Activated CD4-positive, CD25-positive, alpha-beta regulatory T cell treated with anti-CD3 and anti-CD28 coated beads, Interleukin-2, amount 50 U/mL, for 24 hours (primary cell): ENCODE measurements at places on chromosomes 1 and 21.

- no peak for ATAC-seq
Observed at GRCh38 chr1:193408782-193409293, 222.4 kb upstream of the B3GALT2 start.

DNA sequence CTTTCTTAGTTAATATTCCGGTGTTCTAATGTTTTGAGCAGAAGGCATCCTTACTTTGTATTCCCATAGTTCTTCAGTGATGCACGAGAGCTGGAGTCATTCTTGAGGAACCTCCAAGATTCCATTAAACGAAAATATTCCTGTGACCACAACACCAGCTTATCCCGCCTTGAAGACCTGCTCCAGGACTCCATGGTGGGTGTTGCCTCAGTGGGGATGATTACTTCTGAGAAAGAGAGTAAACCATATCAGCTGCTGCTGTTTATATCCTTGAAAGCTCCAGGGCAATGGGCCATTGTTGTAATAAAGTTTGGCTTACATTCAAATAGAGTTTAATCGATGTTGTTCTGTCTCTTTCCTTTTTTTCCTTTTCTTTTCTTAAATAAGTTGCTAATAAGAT is 93.1 kb downstream of the MACF1 start:
- no peak for ATAC-seq

DNA sequence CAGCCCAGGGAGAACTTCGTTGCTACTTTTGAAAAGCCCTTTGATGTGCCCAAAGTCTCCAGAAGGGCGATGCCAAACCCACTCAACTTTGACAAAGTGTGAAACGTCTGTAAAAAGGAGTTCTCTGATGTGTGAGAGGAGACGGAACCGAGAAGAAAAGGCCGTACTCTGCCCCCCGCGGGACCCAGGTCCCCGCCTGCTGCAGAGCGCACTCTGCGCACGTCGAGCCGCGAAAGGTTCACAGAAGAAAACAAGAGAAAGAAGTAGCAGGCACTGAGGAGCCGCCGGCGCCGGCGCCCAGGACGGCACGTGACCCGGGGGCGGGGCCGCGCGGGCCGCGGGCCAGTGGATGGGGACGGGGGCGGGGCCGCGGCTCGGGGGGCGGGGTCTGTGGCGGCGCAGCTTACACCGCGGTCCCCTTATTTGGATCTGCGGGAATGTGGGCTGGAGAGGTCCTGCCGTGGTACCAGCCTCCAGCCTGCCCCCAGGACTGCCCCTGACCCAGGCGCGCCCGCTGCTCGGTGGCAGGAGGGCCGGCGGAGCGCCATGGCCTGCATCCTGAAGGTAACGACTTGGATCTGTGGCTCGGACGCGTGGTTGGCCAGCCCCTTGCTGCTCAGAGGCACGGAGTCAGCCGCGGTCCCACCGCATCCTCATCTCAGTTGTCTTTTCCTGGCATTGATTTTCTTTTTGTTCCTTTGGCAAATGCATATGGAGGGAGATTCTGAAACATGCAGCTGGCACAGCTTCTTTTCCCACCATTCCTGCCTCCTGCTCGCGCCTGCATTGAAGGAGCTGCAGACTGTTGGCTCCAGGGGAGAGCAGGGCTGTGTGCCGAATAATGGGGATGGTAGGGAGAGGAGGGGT is at the start of gene ST6GALNAC3:
TSS of gene ST6GALNAC3 (plus strand) at position 426 of the 867 bp plus-strand sequence.
- peak; percentile 91 for ATAC-seq

- ATAC-seq, result no peak
Observed at GRCh38 chr1:58773406-58773840, 10.4 kb downstream of the JUN start.

DNA sequence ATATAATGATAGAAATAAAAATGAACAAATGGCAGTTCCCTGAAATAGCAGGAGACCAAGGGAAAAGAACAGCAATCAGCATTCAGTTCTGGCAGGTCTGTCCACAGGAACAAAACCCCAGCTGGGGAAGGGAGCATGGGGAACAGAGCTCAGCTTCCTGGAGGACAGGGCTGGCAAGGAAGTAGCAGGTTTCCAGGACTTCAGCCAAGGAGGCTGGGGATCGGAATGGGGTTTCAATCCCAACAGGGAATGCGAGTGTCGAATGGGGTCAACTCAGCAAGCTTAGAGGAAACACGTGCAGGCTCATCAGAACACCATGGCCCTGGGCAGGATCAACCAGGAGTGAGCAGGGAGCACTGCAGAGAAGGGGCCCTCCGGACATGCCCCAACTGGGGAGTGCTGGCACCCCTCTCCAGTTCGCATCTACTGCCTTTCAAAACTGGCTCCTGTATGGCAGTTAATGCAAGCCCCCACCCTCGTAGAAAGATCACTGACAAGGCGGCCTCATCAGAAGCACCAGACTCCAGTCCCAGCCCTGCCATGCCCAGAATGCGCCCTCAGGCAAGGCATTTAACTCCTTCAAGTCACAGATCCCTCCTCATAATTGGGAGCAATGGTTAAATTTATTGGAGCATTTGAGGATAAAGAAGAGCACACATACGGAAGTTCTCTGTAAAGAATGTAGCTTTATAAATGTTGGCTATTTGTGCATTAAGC is 72.4 kb downstream of the SEC16B start:
- ATAC-seq, result no peak

- no peak for ATAC-seq
Observed at GRCh38 chr1:218656301-218657037, 311.3 kb downstream of the TGFB2 start.

DNA sequence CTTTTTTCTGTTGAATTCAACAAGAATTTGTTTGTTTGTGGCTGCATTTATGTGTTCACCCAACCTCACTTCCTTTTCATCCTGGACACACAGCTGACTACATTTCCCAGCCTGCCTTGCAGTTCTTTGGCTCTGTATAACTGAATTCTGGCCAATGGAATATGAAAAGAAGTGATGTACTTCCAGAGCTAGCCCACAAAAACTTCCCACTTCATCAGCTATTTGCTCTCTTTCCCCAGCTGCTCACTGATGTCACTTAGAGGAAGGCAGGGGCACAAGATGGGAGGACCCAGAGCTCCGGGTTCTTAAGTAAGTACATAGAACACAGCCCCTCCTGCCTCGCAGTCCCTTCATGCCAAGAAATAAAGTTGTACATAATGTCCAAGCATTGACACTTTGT is 235.0 kb upstream of the FGGY start:
- ATAC-seq, result no peak

DNA sequence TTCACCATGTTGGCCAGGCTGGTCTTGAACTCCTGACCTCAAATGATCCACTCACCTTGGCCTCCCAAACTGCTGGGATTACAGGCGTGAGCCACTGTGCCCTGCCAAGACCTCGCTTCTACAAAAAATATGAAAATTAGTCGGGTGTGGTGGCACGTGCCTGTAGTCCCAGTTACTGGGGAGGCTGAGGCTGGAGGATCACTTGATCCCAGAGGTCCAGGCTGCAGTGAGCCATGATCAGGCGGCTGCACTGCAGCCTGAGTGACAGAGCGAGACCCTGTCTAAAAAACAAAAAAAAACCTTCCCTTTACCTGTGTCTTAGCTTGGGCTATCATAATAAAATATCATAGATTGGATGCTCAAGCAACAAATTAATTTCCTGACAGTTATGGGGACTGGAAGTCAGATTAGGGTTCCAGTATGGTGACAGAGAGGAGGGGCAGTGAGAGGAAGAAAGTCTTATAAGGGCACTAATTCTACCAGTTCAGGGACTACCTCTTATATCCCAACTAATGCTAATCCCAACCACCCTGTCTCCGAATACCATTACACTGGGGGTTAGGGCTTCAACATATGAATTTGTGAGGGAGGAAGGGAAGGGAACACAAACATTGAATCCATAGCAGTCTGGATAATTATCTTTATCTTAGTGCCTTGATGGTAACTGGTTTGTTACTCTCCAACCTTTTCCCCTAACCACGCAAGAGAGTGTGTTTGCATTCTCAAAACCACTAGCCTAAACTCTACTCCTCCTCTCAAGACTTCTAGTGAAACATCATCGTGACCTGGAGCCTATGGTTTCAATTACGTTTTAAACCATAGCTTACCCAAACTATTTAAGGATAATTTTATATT is 1.0 kb upstream of the NAXE start:
- ATAC-seq, result no peak

GRCh38 chr21:42238185-42238934 is 19.4 kb downstream of the ABCG1 start:
- ATAC-seq, result peak; percentile 35

- no peak for ATAC-seq
Observed at GRCh38 chr1:29381426-29381825, 145.1 kb downstream of the PTPRU start.

GRCh38 chr1:7558481-7558880 is 212.6 kb upstream of the VAMP3 start:
- ATAC-seq, result no peak

DNA sequence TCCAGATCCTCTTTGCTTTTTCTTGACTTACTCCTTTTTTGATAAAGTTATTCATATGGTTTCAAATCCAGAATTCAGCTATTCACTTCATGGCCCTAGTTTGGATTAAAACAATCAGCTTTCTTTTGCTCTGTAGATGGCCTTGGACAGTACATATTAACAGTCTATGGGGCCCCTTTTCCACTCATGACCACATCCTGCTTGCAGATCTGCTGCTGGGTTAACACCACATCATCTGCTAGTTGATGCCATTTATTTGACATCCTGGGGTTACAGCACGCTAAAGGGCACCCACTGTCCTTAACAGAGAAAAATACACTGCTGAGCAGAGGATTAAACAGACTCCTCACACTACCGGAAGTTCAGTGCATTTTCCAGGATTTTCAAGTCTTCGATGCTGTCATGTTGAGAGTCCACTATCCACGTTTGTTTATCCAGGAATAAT is 941 bp upstream of the IFI16 start:
- ATAC-seq, result peak; percentile 56

- no peak for ATAC-seq
Observed at GRCh38 chr1:98926597-98926996, 78.1 kb downstream of the PLPPR5 start.

- ATAC-seq, result no peak
Observed at GRCh38 chr21:46284733-46285132, 678 bp downstream of the MCM3AP start.

DNA sequence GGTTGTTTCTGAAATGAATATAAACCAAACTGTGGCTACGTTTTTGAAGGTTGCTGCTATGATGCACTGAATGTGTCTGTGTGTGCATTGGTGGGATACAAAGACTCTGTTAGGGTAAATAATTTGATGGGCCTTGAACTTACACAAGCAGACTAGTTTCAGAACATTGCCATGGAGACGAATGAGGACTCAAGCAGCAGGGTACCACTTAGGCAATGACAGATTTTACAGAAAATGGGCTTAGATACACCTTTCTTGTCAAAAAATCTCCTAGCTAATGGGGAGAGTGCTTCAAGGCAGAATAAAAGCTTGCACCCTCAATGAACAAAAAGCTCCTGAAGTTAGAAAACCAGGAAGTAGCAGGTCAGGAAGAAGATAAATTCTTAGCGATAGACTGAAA is 55.7 kb downstream of the IER5 start:
- ATAC-seq, result no peak

DNA sequence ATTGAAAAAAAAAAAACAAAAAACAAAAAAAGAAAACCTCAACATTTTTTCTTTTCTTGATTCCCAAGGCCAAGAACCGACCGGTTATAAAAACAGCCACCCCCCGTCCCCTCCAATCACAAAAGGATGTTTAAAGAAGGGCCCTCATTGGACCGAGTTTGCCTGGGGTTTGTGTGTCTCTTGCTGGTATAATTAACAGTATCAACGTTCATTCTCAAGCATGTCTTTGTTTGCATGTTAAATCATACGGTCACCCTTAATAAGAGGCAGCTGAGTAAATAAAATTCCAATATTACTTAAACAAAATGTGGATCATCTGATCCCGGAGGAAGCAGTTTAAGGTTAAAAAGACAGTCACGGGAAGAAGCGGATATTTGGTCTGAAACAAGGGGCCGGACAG is 201.1 kb downstream of the PRDM2 start:
- no peak for ATAC-seq
